ENCODE measurements at places on chromosomes 2 and 18.

DNA sequence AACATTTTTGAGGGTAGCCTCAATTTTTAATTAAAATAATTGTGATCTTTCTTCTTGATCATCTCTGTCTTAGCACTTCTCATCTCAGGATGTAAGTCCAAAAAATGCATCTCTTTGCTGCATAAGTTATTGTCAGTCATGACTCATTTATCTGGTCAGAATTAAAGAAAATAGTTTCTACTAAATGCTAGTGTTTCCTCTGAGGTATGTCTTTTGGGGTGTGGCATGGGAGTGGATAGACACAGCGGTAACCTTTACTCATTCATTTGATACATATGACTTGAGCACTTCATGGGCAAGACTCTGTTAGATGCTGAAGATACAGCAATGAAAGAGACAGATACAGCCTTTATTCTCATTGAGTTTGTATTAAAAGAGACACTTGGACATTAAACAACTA, 284.7 kb downstream of the IRS1 start:
- DNase-seq = no peak

GRCh38 chr2:196801674-196802261, 2.3 kb upstream of the GTF3C3 start:
- DNase-seq = no peak

DNA sequence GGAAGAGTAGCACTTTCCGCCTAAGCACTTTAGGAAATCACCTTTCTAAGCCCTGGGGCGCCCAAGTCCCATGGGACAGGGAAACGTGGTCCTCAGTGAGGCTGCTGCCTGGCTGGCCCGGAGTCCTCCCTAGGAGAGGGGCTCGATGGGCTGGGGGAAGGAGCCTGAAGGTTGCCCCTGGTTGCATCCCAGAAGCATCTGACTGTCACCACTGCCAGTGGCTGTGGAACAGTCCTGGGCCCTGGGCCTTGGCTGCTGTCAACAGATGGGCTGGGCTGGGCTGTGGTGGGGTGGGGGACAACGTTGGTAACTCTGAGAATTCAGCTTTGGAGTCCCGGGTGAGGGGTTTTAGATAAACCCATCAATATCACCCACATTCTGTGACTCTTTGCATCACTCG, 22.5 kb downstream of the ASB1 start:
- no peak for DNase-seq

GRCh38 chr2:239201531-239201876, 199.3 kb downstream of the HDAC4 start:
- DNase-seq = no peak

DNA sequence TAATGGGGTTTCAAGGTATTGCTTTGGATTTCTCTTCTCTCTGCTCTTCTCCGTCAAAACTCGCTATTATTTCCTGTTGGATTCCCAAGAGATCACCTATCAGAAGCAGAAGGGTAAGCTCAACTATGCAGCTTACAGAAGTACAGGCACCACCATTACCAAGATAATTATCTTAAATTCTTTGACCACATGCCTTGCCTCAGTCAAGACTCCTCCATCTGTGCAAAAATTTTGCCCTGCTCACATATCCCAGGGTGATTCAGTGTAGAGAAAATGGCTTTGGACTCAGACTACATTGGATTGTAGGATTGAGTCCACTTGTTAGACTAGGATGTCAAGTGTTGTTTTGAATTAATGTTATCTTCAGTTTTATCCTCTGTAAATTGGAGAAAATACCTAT, 698.7 kb downstream of the TDRD15 start:
- no peak for DNase-seq

GRCh38 chr2:168311261-168311910, 64.0 kb upstream of the STK39 start:
- no peak for DNase-seq

GRCh38 chr2:86556508-86556907, 6.7 kb downstream of the CHMP3 start:
- no peak for DNase-seq

DNA sequence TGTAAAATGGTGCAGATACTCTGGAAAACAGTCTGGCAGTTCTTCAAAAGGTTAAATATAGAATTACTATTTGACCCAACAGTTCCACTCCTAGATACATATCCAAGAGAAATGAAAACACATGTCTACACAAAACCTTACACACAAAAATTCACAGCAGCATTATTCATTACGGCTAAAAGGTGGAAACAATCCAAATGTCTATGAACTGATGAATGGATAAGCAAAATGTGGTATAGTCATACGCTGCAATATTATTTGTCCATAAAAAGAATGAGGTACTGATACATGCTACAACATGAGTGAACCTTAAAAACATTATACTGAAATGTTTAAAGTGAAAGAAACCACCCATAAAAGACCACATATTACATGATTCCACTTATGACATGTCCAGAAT, 4.0 kb downstream of the CYP27C1 start:
- no peak for DNase-seq

- DNase-seq = no peak
Measured at GRCh38 chr18:48306838-48307237, 102.3 kb downstream of the ZBTB7C start.

DNA sequence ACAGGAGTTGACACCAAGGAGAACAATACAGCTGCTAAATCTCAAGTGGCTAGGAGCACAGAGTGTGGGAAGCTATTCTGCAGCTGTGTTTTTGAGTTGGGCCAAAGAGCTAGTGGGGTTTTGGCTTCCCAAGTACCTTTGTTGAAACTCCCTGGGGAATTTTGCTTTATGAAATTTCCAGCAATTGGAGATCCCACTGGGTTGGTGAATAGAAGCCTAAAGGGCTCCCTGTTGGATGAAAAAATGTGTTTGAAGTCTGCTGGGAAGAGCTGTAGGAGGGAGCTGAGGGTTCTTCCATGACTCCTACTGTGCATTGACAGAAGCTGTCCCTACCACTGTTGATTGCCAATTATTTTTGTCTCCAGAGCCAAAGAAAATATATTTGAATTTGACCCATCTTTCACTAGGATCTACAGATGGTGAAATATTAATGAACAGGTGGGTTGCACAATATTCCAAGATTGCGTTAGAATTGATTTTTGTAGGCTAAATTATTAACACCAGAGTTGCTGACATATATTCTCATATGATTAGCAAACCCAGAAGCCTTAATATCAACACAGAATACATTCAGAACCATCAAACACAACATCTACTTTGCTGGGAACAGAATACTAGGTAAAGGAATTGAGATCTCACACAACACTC, 95.4 kb upstream of the CYP1B1 start:
- DNase-seq = no peak

GRCh38 chr18:28973324-28973723, 796.4 kb upstream of the CDH2 start:
- DNase-seq = no peak

- DNase-seq = no peak
Measured at GRCh38 chr18:68219274-68219673, 495.6 kb downstream of the TMX3 start.

DNA sequence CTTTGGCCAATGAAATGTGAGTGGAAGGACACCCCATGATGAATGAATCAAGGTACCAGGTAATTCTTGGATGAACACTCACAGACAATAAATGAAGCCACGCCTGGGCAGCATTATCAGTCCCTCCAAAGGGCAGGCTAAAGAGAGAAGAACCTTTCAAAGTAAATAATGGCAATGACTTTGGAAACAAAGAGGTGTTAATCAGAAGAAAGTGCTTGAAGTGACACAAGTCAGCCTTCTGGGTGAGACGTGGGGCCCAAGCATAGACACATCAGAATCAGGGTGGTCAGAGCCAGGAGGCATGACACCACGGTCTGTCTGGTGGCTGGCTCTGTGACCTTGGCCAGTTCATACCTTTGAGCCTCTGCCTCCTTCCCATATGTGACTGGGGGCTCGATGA, 103.3 kb downstream of the POLR1A start:
- no peak for DNase-seq

DNA sequence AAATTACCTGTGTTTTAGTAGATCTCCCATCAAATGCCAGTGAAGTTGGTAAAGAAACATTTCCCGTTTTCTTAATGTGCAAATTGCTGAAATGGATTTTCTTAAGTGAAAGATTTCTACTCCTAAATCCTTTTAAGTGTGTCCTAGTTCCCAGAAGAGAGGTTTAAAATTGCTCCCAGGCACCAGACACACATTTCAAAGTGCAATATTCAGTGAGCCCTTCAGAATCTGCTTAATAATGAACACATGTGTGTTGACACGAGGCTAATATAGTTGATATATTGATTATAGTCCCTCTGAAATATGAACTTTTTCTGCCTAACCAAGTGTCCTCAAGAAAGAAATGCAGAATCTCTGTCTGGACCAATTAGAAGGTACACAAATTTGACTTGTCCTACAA, 861.7 kb upstream of the CNTNAP5 start:
- no peak for DNase-seq

GRCh38 chr2:235504441-235505180, 10.8 kb downstream of the AGAP1 start:
- DNase-seq = no peak

DNA sequence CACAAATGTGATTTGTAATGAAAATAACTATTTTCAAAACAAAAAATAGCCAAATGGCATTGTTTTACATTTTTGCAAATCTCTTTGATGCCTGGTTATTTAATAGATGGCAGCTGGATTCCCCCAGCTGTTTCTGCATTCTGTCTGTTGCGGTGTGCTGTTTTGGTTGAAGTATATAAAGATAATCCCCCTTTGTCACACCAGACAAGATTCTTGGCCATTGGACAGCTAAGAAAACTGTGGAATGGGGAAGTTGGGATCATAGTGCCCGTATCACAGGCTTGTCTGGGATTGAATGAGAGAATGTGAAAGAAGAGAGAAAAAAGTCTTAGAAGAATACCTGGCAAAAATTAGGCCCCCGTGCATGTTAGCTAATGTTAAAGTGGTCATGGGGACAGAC, 19.5 kb upstream of the LYPD6B start:
- no peak for DNase-seq

GRCh38 chr2:170711774-170712652, 3.1 kb upstream of the SP5 start:
- DNase-seq = no peak

DNA sequence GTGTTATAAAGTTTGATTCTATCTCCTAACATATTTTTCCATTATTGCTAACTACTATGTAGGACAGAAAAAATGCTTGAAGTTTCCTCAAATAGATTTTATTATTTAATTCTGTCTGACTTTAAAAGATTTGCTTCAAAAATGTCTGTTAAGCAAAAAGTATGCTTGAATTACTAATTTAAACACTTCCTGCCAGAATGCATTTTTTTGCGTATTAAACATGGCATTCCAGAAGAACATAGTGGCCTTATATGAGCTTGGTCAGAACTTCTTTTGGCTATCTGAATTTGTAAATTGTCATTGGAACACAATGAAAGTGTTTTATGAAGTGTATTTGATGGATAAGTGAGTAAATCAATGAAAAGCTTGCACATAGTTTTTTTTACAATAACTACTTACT, 37.8 kb downstream of the MBD5 start:
- no peak for DNase-seq

DNA sequence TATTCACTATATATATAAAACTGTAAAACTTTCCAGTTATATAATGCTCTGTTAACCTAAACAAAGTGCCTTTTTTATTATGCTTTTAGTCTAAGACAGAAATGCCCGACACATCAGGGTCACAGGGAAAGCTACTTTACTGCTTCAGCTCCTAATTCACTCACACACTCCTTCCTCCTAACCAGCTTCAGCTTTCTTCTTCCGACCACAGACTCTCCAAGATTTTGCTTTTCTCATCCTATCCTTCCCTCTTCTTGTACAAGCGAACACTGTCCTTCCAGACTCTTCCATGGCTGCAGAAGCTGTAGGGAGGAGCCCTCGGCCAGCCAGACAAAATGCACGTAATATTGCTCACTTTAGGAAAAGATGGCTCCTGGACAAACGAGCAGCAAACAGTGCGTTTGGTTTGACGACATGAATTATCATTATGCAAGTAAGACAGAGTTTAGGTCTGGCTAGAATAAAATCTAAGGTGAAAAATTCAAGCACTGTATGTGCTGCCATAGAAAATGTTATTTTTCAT, 47.5 kb upstream of the HNRNPA3 start:
- no peak for DNase-seq

DNA sequence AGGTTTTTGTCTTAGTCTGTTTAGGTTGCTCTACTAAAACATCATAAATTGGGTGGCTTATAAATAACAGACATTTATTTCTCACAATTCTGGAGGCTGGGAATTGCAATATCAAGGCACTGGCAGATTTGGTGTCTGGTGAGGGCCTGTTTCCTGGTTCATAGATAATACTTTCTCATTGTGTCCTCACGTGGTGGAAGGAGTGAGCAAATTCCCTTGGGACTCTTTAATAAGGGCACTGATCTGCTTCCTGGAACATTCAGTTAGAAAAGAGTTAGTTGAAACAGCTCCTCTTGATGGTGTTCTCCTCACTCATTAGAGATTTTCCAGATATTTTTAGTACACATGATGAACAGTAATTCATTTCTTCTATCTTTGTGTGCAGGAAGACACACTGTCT, 22.3 kb downstream of the COL4A3 start:
- DNase-seq = no peak

GRCh38 chr2:115115135-115115534, 672.7 kb downstream of the DPP10 start:
- no peak for DNase-seq

DNA sequence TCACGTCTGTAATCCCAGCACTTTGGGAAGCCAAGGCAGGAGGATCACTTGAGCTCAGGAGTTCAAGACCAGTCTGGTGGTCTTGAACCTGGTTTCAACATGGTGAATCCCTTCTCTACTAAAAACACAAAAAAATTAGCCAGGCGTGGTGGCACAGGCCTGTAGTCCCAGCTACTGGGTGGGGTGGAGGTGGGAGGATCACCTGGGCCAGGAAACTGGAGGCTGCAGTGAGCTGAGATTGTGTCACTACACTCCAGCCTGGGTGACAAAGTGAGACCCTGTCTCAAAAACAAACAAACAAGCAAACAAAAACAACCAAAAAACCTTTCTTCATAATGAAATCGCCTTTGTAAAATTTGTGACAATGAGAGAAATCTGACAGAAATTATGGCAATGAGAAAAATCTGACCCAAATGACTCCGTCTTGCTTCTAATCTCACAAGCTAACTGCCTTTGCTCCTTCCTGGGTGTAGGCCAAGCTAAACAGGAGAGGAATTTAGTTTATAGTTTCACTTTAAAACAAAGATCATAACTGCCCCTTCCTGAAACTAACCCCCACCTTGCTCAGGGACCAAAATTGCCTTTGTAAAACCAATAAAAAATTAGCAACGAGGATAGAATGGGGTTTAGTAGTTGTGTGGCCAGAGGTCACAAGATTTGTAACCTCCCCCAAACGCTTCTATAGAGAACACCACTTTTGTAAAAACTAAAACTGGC, 60.7 kb upstream of the KIF5C start:
- DNase-seq = no peak

GRCh38 chr2:128643221-128644065, 324.8 kb upstream of the HS6ST1 start:
- no peak for DNase-seq

DNA sequence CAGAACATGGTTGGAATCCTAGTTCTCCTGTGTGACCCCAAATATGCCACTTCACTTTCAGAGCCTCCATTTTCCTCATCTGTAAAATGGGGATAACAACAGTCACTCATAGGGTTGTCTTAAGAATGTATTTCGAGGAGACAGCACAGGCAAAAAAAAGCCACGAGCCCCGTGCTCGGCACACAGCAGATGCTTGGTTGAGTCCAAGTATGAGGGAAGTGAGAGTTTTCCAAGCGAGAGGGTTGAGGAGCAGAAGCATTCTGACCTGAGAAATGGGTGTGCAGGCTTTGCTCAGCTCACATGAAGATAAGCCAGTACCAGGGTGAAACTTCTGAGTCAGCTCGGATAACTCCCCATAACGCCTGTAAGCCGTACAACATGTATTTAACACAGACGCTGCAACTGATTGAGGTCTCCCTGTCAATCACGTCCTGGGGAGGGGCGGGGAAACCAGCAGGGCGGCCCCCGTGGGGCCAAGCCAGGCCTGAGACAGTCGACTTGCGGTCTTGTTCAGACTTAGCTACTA, 23.0 kb upstream of the ODC1 start:
- DNase-seq = no peak

Measured in NCI-H2081 treated with DMSO at 0.1 percent for 48 hours (cell line).